ENCODE measurements at places on chromosomes 1 and 21.

GRCh38 chr1:47776667-47777131 lies 220.5 kb downstream of the TRABD2B start:
- no peak for DNase-seq

DNA sequence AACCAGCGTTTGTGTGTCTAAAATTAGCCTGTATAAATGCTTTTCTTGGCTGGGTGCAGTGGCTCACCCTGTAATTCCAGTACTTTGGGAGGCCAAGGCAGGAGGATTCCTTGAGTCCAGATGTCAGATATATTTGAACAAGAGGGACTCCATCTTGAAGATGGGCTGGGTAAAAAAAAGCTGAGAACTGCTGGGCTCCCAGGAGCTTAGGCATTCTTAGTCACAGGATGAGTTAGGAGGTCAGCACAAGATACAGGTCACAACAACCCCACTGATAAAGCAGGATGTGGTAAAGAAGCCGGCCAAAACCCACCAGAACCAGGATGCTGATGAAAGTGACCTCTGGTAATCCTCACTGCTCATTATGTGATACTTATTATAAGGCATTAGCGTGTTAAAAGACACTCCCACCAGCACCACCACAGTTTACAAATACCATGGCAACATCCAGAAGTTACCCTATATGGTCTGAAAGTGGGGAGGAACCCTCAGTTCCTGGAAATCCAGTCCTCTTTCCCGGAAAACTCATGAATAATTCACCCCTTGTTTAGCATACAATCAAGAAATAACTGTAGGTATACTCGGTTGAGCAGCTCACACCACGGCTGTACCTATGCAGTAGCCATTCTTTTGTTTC lies 36.2 kb upstream of the ZNF496 start:
- peak; percentile 87 for DNase-seq

GRCh38 chr1:218546314-218546713 lies 201.2 kb downstream of the TGFB2 start:
- peak; percentile 42 for DNase-seq

DNA sequence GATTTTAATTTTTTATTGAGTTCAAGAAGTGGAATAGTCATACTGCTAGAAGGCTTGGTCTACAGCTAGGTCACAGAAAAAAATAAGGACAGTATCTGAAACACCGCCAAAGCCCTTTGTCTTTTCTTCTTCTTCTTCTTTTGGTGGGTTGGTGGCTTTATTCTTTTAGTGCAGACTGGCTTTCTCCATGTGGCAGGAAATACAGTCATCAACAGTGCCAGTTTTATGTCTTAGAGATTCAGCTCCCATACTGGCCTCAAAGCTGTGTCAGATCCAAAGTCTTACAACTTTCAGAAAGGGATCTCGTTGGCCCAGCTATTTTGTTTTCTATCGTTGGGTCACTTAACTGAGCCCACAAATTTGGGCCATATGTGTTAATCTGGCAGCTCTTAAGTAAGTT lies 58.2 kb downstream of the FNBP1L start:
- DNase-seq, result no peak

- peak; percentile 74 for DNase-seq
Observed at GRCh38 chr1:153617663-153618062, 1.5 kb upstream of the S100A14 start.

- DNase-seq, result no peak
Observed at GRCh38 chr21:31869750-31870149, 3.1 kb upstream of the HUNK start.
